Adipocyte (in vitro differentiated cells): ENCODE measurements at places on chromosomes 7 and 10.

DNA sequence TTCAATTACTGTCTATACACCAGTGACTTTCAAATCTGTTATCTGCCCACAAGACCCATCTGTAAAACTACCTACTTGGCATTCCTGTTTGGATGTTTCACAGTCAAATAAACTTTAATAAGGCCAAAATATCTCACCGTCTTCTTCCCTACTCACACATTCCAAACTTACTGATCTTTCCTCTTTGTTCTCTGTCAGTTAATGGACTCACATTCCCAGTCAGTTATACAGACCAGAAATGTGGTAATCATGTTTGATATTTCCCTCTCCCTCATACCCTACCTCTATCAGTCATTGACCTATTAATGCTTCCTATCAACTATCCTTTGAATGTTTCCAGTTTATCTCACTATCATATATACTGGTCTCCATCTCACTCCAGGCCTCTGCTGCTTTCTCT lies 28.5 kb upstream of the HDAC9 start:
- DNase-seq = no peak

DNA sequence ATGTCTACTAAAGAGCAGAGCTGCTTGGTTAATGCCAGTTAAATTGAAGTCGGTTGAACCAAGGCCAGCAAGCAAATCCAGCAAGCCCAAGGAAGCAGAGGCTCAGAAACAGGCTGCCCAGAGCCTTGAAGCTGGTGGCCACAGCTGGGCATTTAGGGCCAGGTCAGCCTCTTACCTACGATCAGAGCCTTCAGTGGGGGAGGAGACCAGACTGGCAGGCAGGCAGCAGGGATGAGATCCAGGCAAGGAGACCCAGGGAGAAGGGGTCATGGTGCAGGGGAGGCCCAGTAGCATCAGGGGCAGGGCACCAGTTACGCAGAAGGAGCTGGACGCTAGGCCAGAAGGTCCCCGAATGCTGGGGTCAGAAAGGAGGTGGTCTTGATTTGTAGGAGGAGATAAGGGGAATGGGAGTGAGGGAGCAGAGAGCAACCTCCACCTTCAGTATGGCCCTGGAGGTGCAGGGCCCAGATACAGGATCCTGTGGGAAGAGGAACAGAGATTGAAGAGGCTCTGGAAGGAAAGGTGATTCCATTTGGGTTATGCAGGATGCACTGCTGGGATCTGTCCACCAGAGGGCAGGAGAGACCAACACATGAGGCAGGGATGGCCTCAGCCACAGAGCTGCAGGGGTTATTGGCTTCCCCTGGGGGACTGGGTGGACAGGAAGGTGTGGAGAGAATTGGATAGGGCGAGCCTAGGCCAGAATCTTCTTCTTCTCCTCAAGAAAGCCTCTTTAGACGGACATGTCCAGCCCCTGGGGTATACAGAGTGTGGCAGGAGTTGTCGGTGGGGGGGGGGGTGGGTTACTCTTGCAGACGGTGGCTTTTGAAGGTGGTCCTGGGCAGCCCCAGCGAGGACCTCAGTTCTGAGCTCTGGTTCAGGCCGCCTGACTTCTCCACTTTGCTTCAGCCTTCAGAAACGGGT lies 132.6 kb upstream of the PODXL start:
- DNase-seq = peak; percentile 78

DNA sequence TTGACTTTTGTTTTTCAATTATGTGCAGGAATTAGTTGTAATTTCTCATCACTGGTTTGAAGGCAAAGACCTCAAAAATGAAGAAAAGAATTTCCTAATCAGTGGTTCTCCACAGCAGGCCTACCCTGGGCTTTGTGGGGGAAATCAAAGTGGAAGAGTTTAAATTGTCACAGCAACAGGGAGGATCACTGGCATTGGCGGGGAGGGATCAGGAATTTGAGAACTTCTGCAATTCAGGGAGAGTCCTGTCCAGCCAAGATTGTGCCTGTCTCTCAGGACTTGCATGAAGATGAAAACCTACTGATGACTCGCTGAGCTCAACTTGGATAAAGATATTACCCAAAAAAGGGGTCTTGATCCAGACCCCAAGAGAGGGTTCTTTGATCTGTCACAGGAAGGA lies 70.1 kb downstream of the HACD1 start:
- DNase-seq = peak; percentile 30

- DNase-seq = no peak
Observed at GRCh38 chr7:98681951-98682350, 64.9 kb downstream of the NPTX2 start.

- peak; percentile 7 for DNase-seq
Observed at GRCh38 chr10:123275136-123275564, 120.9 kb downstream of the BUB3 start.

GRCh38 chr7:151505433-151505832 lies 14.3 kb downstream of the RHEB start:
- no peak for DNase-seq

GRCh38 chr10:95524358-95525032 lies 36.7 kb downstream of the SORBS1 start:
- DNase-seq = no peak

DNA sequence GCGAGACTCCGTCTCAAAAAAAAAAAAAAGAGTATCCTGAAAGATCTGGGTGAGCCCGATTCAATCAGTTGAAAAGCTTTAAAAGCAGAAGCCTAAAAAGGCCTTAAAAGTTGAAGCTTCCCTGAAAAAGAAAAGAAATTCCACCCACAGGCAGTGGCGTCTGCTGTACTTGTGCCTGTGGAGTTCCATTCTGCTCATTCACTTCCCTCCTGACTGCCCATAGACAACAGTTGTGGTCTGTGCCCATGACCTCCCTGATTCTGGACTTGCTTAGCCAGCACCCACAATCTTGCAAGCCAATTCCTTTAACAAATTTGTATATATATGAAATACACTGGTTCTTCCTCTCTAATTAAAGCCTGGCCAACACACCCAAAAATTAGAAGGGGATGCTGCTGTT lies 141.7 kb downstream of the DLG5 start:
- peak; percentile 70 for DNase-seq

DNA sequence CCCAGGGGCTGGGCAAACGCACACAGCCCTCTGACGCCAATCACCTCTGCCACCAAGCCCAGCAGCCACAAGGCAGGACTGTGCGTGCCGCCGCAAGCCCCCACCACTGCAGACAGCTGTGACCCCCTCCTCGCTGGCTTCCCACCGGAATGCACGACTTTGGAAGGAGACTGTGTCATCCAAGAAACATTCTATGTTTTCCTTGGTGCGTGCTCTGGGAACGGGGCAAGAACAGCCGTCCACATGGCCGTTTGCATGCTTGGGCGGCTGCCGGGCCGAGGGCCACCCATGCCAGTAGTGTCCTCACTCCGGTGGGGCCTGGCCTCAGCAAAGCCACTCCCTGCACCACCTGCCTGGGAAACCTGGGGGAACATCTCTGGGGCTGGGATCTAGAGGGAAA lies 17.6 kb upstream of the ELN start:
- DNase-seq = no peak

DNA sequence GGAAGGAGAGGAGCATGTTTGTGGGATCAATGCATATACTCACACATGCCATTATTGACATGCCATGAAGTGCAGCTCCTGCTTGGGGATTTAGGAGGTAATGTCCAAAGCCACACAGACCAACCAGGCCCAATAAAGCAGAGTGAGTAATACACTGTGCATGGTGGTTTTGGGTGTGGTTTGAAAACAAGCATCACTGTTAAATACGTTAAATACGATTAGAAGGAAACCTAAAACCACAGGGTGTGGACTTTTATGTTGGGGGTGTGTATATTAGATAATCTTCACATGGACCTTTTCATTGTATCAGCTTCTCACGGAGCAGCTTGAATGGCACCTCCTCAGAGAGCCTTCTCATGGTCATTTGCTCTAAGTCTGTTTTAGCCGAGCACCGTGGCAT lies 10.4 kb upstream of the EIF3A start:
- peak; percentile 73 for DNase-seq

DNA sequence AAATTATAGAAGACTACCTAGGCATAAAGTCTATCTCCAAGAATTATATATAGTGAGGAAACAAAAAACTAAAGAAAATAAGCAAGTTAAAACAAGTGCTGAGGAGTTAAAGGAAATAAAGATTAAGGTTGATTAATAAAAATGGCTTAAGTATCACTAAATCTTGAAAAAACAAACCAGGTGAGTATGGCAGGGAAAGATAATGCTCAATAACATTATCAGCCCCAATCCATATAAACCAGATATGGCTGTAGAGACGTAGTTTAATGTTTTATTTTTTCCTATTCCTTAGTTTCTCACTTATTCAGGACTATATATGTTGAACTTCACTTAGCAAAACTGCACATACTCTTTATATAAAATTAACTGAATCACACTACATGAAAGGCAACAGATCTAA lies 4.4 kb downstream of the WASL start:
- DNase-seq = no peak

DNA sequence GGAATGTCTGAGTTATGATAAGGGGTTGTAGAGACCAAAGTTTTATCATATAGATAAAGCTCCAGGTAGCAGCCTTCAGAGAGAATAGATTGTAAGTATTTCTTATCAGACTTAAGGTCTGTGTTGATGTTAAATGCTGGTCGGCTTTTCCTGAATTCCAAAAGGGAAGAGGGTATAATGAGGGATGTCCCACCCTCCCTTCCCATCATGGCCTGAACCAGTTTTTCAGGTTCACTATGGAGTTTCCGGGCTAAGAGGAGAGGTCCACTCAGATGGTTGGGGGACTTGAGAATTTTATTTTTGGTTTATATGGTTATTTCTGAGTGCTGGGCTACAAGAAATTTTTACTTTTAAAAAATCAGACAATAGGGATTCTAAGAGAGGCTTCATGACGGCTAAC lies 45.2 kb downstream of the HERPUD2 start:
- no peak for DNase-seq

DNA sequence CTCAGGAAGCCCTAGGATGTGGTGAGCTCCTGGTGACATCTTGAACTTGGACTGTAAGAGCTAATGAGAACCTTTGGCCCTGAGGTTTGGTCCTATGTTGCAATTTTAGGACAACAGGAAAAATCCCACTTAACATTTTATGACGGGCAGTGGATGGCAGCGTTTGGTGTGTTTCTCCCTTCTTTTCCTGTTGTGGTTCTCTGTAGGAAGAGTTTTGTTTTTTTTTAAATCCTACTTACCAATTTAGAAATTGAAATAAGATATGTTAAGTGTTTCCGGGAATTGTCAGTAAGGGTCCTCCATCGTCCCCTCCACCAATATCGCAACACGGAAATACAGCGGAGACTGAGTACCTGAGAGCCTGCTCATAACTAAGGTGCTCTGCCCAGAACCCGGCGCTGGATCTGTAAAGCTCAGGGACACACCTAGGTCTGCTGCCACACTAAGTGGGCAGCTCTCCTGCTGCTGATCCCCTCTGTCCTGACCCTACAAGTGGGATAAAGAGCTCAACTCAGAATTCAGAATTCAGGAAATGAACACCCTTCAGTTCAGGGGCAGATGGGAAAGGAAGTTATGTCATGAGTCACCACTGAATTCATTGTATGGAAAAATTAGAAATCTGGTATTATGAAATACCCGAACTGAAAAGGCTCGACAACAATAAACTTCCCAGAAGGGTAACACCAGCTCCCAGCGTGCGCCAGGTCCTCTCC lies 9.1 kb upstream of the PROSER2 start:
- DNase-seq = no peak

- no peak for DNase-seq
Observed at GRCh38 chr7:2710286-2710655, 22.3 kb downstream of the AMZ1 start.

DNA sequence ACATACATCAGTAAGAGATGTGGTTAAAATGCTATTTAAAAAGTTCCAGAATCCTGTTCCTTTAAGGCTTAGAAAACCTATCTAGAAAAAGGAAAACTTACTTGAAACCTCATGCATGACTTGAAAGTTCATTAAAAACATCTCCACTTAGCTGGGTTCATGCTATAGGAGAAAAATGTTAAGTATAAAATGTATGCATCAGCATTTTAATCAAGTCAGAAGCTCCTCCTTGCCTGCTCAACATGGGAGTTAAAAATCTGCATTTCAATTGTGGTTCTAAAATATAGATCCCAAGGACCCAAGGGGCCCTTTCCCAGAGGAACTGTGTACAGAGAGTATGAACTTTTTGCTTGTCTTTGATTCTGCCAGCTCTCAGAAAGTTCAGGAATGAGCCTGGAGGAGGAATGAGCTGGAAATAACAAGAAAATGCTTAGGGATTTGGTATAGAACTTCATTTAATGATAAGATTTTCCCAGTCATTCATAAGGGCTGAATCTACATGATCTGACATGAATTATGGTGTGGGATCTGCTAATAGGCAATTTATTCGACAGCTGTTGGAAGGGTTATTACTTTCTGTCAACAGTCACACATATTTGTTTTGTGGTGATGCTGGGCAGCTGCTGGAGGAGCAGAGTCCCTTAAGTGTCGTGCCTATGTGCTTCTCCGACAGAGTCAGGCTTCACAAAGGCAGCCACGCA lies 85.6 kb upstream of the MTPN start:
- DNase-seq = no peak

GRCh38 chr10:58781873-58782488 lies 269.3 kb downstream of the BICC1 start:
- DNase-seq = peak; percentile 82

DNA sequence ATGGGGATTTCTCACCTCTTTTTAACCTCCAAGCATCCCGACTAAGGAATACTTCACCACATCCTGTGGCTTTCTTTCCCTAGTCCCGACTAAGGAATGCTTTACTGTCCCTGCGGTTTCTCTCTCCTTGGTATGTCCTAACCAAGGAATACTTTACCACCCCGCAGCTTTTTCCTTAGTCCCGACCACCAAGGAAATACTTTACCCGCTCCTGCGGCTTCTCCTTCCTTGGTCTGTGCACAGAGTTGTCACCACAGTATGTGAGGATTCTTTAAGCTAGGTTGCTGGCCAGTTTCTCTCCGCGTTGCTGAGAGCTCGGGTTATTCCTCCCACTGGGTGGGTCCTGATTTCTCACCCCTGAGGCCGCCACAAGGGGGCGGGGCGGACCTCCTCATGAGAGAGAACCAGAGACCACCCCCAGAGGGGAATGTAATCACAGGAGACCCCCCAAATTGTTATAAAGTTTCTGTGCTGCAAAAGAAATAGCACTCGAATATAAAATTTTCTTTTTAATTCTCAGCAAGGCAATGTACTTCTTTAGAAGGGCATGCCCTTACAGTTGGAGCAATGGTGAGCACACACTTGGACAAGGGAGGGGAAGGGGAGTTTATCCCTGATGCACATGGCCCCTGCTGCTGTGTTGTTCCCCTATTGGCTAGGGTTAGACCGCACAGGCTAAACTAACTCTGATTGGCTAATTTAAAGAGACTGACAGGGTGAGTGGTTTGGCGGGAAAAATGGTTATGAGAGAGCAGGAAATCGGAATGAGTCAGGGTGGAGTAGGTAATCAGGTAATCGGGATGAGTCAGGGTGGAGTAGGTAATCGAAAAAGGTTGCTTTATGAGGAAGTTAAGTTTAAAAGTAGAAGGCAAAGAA lies 12.8 kb downstream of the SUGCT start:
- no peak for DNase-seq

GRCh38 chr7:5388273-5388901 lies 35.2 kb downstream of the TNRC18 start:
- DNase-seq = no peak

DNA sequence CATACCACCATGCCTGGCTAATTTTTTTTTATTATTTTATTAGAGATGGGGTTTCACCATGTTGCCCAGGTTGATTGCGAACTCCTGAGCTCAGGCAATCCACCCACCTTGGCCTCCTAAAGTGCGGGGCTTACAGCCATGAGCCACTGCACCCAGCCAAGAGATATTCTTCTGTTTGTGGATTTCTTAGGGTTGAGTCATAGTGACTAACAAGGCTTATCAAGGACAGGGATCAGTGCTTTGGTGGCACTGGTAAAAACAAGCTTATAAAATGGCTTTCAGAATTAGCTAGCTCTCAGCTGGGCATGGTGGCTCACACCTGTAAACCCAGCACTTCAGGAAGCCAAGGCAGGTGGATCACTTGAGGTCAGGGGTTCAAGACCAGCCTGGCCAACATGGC lies 122.4 kb downstream of the ZNF248 start:
- DNase-seq = peak; percentile 2
